Activated naive CD4-positive, alpha-beta T cell treated with Interleukin-2 at 50 U/mL for 16 hours (primary cell): ENCODE measurements at places on chromosomes 12 and 14.

GRCh38 chr12:42356344-42356743 is 30.4 kb downstream of the PPHLN1 start:
- no peak for DNase-seq

- DNase-seq, result no peak
These were observed 71.5 kb downstream of the WDR20 start for GRCh38 chr14:102211240-102211639.

- DNase-seq, result no peak
These were observed 63.5 kb downstream of the LLPH start for GRCh38 chr12:66066929-66067523.

- DNase-seq, result no peak
These were observed 14.9 kb downstream of the ABCB9 start for GRCh38 chr12:122951406-122951805.

GRCh38 chr12:34257093-34257492 is 234.8 kb downstream of the ALG10 start:
- no peak for DNase-seq

DNA sequence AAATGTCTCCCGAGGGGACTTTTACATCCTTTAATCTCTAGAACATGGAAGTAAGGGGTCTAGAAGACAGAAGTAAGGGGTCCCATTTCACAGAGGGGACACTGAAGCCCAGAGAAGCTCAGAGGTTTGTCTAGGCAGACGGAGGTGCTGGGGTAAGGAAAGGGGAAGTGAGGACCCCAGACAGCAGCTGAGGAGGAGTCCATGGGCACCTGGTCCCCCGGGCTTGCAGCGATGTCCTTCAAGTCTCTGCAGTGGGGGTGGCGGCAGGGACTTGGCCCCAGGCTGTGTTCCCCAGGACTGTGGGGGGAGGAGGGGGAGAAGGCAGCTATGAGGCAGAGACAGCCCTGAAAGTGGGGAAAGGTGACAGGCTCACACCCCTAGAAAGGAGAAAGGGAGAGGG is 30.7 kb downstream of the DTX1 start:
- DNase-seq, result no peak

DNA sequence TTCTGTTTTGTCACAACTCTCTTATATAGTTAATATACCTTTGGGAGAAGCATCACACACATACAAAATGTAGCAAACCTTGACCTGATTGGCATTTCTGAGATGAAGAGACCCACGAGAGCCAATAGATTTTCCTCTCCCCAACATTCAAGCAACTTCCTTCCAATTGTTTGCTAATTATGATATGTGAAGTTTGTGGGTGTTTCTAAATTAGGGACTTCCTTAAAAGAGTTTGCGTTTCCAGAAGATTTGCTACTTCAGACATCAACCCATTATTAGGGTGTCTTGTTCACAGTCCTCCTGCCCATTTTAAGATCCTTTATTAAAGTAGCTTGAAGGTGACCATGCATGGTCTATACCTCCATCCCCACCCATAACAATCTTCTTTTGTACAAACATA is 9.4 kb downstream of the AICDA start:
- no peak for DNase-seq

GRCh38 chr12:33486058-33486457 is 46.4 kb upstream of the SYT10 start:
- no peak for DNase-seq

- DNase-seq, result no peak
These were observed 241.6 kb upstream of the TMTC1 start for GRCh38 chr12:30025317-30025716.

GRCh38 chr12:71626768-71627167 is 36.9 kb downstream of the ZFC3H1 start:
- DNase-seq, result no peak

- DNase-seq, result no peak
These were observed 68.3 kb upstream of the FICD start for GRCh38 chr12:108446766-108447165.

GRCh38 chr12:85713373-85713772 is 122.8 kb downstream of the RASSF9 start:
- DNase-seq, result no peak

- DNase-seq, result no peak
These were observed 84.6 kb downstream of the MAPKAPK5 start for GRCh38 chr12:111926631-111927030.

GRCh38 chr12:76919383-76920171 is 40.8 kb upstream of the CSRP2 start:
- DNase-seq, result no peak

GRCh38 chr12:109944561-109945359 is 44.7 kb downstream of the TCHP start:
- DNase-seq, result no peak

GRCh38 chr12:28390761-28391385 is 200.6 kb downstream of the CCDC91 start:
- no peak for DNase-seq

DNA sequence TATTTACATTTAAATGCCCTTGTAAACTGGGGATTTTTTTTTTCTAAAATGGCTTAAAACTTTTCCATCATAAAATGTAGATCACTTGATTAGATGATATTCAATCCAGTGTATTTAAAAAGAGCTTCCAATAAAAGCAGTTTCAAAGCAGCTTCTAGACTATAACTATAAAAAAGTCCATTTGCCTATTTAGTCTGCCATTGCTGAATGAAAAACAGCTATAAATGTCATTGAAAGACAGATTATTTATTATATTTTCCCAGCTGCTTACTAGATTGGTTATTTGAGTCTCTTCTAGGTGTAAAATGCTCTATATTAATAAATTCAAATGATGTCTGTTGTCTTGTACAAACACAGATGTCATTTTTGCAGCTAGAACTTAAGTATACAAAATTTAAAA is 414.8 kb downstream of the RMST start:
- DNase-seq, result no peak

- DNase-seq, result no peak
These were observed 1324.1 kb downstream of the AACS start for GRCh38 chr12:126389220-126389841.
